MV-4-11 (cell line): ENCODE measurements at places on chromosomes 5 and 9.

DNA sequence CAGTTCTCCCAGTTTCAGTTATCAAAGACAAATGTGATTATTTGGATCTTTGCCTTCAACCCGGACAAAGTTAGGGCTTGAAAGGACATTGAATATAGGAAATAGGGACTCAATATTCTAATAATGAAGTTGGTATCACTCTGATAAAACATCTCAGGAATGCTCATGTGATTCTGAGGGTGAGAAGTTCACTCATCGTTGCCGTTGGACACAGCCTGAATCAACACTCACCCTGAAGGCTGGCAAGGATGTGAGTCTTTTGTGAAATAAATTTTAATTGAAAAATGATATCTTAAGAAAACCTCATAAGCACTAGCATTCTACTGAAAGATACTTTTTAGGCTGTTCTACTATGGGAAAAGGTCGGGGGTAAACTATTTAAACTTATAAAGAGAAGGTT lies 44.8 kb upstream of the C9orf72 start:
- DNase-seq: no peak

GRCh38 chr5:176183321-176184074 lies 54.7 kb upstream of the SIMC1 start:
- DNase-seq: no peak

GRCh38 chr5:116652903-116653302 lies 78.3 kb upstream of the SEMA6A start:
- DNase-seq: no peak

DNA sequence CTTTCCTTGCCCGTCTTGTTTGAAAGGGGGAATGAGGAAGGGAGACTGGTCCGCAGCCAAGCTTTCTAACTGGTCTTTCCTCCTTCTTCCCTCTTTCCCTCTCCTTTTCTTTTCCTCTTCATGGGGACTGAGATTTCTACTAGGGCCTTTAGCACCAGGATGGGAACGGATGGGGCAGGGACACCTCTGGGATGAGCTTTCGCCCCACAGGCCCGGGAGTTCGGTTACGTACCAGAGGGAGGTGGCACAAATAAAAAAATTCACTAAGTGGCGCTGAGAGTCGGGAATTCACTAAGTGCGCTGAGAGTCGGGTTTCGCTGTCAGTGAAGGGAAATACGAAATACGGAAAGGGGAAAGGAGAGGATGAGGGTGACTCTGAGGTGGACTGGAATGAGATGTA lies 21.6 kb downstream of the BTNL9 start:
- no peak for DNase-seq

- no peak for DNase-seq
Observed at GRCh38 chr5:35887321-35888100, 30.8 kb downstream of the IL7R start.

DNA sequence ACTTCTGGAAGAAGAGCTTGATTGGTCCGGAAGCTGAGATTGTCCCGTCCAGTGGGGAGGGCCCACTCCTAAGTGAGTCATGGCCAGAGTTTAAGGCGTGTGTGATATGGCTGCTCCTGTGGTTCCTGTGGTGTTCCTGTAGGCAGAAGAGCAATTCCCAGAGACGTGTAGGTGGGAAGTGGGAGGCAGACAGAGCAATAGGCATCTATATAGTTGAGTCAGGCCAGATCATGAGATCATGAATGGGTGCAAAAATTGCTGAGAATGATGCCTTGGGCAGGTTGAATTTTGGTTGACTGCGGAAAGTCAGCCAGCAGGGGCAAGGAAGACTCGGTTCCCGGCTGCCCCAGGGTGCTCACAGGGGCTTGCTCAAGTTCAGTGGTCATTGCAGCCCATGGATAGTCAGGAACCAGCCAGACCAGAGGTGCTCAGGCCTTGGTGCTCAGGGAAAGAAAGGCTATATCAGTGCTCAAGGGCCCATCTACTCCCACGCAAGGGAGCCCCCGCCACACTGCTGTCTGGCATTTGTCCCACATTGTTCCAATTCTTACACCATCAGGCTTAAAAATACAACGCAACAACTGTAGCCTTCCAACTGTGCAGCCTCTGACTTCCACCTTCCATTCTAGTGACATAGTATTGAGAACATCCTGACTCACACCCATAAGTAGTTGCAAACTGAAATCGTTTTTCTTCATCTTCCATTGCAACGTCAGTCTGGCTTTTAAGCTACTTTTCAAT lies 21.0 kb upstream of the GSN start:
- peak; percentile 78 for DNase-seq

- DNase-seq: no peak
Observed at GRCh38 chr5:135012033-135012588, 21.9 kb downstream of the PITX1 start.

DNA sequence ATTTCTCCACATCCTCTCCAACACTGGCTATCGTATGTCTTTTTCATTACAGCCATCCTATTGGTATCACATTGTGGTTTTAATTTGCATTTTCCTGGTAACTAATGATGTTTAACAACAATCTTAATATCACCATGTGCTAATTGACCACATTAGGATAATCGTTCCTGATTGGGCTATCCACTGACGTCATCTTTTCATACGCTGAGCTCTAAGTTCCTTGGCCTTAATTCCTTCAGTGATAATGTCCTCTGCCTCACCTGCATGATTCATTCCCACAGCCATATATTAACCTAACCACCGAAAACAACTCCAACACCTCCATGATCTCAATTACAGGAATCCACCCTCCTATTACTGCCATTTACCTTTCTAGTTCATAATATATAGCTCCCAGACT lies 547.9 kb upstream of the BRINP1 start:
- no peak for DNase-seq

DNA sequence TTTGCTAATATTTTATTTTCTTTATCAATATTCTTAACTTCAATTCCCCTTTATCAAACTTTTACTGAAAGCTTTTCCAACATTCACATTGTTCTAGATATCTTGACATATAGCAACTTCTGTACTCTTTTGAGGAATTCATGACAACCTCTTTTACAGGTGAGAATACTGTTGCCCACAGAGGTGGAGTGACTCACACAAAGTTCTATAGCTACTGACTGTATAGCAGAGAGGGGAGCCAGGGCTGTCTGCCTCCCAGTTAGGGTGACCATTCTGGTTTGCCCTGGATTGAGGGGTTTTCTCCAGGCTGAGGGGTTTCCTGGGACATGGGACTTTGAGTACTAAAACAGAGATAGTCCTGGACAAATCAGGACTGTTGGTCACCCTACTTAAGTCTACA lies 16.2 kb downstream of the SEC61B start:
- no peak for DNase-seq

GRCh38 chr5:134095887-134096589 lies 18.4 kb upstream of the TCF7 start:
- no peak for DNase-seq

DNA sequence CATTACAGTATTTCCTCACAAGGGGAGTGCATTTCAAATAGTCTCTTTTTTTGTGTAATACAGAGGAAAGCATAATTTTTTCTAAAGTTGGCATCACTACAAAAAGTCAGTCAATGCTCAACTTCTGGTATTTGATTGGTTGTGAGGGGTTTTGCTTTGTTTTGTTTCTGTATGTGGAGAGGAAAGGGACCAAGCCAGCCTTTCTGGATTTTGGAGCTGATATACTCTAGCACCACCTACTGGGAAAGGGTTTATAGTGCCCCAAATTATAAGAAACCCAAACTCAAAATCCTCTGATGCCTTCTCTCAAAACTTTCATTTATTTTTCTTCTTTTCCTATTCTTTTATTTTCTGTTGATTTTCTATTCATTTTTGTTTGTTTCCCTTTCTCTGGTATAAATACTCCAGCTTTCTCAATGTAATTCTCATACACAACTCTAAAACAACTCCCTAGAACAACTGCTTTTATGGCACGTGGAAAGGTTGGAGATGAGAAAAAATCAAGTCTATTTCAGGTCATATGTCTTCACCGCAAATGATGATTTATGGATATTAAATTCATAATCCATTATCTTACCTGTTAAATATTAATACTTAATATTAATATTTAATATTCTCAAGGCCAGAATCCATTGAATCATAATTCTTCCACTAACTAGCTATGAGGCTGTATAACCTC lies 69.5 kb upstream of the ANXA1 start:
- peak; percentile 9 for DNase-seq

DNA sequence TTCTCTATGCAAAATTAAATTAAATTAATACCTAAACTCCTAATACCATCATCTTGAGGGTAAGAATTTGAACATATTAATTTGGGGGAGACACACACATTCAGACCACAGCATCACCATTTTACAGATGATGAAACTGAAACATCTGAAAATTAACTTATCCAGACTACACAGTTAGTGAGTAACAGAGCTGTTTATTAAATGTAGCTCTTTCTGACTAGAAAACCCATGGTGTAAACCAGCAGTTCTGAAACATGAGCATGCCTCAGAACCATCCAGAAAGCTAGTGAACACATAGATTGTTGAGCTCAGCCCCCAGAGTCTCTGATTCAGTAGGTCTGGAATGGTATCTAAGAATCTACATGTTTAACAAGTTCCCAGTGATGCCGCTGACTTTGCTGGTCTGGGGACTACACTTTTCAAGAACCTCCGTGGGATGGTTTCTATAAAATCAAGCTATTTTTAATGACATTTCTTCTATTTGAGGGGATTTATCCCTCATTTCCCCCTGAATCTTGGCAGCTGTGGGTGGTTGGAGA lies 113.5 kb downstream of the RORB start:
- DNase-seq: no peak

DNA sequence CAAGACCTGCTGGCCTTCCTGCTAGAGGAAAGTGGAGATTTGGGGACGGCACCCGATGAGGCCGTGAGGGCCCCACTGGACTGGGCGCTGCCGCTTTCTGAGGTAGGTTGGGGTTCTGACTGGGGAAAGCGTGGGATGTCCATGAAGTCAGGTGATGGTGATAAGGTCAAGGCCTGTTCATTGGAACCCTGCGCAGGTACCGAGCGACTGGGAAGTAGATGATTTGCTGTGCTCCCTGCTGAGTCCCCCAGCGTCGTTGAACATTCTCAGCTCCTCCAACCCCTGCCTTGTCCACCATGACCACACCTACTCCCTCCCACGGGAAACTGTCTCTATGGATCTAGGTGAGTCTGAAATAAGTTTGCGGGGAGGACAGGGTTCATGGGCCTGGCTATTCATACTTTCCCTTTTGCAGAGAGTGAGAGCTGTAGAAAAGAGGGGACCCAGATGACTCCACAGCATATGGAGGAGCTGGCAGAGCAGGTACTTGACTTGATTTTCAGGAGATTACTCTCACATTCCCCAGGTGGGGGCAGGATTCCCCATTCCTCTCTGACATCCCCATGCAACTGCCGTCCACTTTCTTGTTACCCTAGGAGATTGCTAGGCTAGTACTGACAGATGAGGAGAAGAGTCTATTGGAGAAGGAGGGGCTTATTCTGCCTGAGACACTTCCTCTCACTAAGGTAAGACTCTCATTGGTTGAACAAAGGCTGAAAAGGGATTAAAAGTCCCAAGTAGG lies 505 bp downstream of the CREB3 start:
- DNase-seq: peak; percentile 36

GRCh38 chr5:149639737-149640136 lies 58.4 kb downstream of the ARHGEF37 start:
- peak; percentile 2 for DNase-seq

DNA sequence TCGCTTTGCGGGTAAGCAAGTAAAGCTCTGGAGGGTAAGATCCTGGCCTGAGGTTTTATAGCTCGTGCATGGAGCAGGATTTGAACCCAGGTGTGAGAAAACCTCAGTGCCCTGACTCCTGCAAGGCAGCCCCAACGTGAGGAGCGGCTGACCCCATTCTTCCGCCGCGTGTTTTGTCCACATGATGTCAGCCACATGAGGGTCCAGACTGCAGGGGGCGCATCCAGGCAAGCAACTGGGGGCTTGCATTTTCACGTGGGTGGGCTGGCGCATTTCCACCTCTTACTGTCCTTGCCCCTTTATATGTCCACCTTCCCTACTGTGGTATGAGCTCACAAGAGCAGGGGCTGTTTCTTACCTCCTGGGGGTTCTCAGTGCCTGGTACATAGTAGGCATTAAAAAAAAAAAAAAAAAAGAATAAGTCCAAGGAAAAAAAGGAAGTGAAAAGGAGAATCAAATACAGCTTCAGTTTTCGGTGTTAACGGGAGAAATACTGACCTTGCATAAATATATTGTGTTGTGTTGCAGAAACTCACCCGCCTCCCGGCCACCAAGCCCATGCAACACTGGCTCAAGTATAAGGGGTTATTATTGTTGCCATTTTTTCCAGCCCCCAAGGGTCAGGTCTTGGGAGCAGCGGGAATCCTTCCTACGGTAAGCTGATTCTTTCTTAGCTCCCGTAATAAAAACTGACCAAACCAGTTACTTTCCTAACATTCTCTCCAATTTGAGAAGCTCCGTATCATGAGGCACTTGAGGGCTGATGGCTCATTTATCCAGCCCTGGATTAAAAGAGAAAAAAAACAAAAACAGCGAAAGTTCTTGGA lies 15.0 kb downstream of the TLX3 start:
- DNase-seq: peak; percentile 74

GRCh38 chr5:31417512-31417911 lies 114.4 kb downstream of the DROSHA start:
- peak; percentile 82 for DNase-seq

GRCh38 chr5:80284720-80285119 lies 28.9 kb upstream of the SERINC5 start:
- DNase-seq: peak; percentile 19

GRCh38 chr5:10699987-10700386 lies 61.0 kb downstream of the DAP start:
- no peak for DNase-seq

DNA sequence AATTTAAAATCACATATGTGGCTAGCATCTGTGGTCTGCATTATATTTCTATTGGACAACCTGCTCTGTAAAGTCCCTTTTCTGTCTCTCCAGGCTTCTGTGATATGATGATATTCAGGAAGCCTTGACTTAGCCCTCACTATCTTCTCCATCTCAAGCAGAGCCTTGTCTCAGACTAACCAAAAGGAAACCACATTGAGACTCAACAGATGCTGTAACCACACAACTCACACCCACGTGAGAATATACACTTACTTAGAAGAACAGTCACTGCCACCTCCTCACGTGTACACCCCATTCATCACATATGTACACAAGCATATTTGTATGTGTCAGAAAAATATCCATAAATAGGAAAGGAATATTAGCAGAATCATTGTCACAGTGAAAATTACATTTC lies 33.6 kb downstream of the HTR4 start:
- peak; percentile 7 for DNase-seq
